ENCODE measurements at places on chromosomes 3 and 15.

GRCh38 chr15:39746176-39746575, 36.5 kb downstream of the FSIP1 start:
- DNase-seq, result no peak

DNA sequence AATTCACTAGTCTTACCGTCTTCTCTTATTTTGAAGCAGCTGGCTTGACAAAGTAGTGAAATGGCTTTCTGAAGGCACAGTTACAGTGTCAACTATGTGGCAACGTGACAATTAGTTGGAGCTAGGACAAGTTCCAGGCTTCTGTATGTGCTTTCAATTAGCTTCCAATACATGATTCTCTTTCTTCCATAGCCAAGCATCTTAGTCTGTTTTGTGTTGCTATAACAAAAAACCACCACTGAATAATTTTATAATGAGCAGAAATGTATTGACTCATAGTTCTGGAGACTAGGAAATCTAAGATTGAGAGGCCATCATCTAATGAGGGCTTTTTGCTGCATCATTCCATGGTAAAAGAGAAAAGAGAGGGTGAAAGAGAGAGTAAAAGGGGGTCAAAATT, 365.1 kb upstream of the PLSCR5 start:
- no peak for DNase-seq

GRCh38 chr3:40185029-40185695, 124.3 kb upstream of the EIF1B start:
- no peak for DNase-seq

GRCh38 chr3:111238885-111239284, 167.3 kb downstream of the NECTIN3 start:
- DNase-seq, result no peak

- no peak for DNase-seq
These were observed 35.3 kb downstream of the ANXA2 start for GRCh38 chr15:60362321-60363086.

- no peak for DNase-seq
These were observed 313.0 kb upstream of the COL8A1 start for GRCh38 chr3:99325402-99325801.

DNA sequence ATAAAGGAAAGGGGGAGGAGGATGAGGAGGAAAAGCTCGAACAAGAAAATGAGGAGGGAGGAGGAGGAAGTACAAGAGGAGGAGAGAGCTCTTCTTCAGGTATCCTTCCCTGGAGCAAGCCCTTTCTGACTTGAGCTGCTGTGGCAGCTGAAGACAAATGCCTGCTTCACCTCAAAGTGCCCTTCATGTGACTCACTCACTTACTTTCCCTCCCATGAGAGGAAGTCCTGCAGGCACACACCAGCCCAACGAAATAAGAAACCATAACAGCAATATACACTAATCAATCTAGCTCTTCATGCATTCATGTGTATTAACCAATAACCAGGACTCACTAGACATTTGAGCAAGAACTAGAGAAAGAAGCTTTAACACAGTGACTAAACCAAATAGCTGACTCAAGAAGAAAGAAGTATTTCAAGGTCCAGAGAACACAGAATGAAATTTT, 251.9 kb downstream of the IGSF11 start:
- DNase-seq, result no peak

GRCh38 chr3:23270423-23270822, 67.3 kb downstream of the UBE2E2 start:
- DNase-seq, result no peak

GRCh38 chr3:50369012-50369670, 9.8 kb upstream of the TMEM115 start:
- DNase-seq, result no peak

DNA sequence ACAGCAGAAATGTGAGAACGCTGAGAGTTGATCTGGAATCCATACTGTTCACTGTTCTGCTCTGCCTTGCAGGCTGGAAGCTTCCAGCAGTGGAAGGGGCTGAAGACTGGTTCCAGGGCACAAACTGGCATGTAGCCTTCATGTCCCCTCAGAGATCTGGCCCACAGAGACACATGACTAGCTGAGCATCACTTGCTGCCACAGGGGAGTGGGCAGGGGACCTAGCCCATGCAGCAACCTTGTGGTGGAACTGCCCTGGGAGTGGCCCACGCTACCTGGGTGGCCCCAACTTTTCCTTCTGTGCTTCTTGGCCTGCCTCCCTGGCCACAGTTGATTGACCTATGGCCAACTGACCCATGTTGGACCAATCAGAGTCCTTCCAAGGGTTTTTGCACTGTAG, 98.1 kb downstream of the TPRA1 start:
- no peak for DNase-seq

DNA sequence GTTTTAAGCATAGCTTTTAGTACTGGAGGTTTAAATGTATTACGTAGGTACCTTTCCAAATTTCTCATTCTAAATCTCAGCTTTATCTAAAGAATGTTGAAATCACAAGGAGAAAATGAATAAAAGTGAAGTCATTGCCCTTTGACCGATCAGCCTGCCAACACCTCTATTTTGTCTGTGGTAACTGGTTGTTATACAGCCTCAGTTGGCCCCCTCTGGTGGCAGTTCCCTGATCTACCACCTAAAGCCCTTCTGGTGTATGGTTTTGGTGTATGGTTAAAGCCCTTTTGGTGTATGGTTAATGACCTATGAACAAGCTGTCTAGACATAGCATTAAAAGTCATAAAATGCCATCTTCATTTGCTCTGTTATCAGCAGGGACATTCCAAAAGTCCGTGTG, 378.2 kb upstream of the AZI2 start:
- no peak for DNase-seq

DNA sequence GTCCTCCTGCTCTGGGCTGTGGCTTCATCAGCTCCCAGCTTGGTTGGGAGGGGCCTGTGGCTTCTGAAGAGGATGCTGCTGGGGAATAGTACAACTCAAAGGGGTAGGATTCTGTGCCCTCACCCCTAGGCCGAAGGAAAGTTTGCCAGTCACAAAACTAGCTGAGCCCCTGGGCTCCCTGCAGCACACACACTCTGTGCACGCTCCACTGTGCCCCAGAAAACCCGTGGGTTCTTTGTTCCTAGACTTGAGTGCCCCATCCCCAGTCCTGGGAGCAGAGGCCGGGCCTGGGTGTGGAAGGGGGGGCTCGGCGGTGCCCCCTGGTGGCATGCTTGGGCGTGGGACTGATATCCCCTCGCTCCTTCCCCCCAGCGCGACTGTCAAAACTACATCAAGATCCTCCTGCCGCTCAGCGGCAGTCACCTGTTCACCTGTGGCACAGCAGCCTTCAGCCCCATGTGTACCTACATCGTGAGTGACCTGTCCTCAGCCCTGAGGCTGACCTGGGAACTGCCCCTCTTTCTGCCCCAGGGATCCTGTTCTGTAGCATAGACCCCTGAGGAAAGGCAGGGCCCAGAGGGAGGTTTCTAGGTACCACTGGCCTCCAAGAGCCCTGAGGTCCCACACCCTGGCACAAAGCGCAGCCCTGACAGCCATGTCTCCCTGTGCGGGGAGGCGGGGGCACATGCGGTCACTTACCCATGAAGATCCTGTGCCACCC, 14.2 kb downstream of the CIB1 start:
- DNase-seq, result peak; percentile 11

GRCh38 chr3:53122933-53123305, 7.3 kb downstream of the RFT1 start:
- no peak for DNase-seq

DNA sequence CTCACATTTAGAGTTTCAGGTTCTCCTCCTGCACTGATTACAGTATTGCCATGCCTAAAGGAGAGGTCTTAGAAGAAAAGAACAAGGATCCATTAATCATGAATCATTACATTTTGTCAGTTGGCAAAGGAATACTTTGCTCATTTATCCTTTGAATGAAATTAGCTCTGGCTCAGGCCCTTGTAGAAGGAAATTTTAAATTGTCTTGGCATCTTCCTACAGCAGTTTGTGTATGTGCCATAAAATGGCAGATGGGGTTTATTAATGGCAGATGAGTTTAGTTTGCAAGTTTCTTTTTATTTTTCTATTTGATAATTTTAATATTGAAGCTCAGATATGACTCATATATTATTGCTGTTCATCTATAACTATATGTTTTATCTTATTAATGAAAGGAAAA, 181.2 kb upstream of the EPHA3 start:
- no peak for DNase-seq

GRCh38 chr3:197963019-197963637, 3.1 kb downstream of the LMLN start:
- DNase-seq, result no peak

- DNase-seq, result no peak
These were observed 28.0 kb upstream of the TEX9 start for GRCh38 chr15:56337084-56337725.

DNA sequence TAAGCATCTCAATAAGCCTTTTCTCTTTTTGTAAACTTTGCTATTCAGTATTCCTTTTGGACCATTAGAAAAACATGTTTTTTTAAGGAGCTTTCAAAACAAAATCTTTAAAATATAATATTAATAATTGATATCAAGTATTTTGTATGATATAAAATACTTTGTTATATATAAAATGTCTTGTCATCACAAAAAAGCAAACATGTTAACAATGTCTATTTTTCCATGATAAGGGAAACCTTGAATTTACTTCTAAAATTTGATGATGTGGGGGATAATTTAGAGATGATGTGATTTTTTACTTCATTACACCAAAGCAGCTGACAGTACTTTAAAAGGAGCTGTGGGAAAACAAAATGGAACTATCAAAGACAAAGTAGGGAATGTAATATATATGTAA, 887.7 kb downstream of the SI start:
- no peak for DNase-seq

GRCh38 chr3:85710490-85710889, 751.7 kb downstream of the CADM2 start:
- DNase-seq, result no peak

- no peak for DNase-seq
These were observed 172.8 kb downstream of the KCNMB2 start for GRCh38 chr3:178709051-178709450.

- no peak for DNase-seq
These were observed 114.1 kb upstream of the TPM1 start for GRCh38 chr15:62928242-62928999.

DNA sequence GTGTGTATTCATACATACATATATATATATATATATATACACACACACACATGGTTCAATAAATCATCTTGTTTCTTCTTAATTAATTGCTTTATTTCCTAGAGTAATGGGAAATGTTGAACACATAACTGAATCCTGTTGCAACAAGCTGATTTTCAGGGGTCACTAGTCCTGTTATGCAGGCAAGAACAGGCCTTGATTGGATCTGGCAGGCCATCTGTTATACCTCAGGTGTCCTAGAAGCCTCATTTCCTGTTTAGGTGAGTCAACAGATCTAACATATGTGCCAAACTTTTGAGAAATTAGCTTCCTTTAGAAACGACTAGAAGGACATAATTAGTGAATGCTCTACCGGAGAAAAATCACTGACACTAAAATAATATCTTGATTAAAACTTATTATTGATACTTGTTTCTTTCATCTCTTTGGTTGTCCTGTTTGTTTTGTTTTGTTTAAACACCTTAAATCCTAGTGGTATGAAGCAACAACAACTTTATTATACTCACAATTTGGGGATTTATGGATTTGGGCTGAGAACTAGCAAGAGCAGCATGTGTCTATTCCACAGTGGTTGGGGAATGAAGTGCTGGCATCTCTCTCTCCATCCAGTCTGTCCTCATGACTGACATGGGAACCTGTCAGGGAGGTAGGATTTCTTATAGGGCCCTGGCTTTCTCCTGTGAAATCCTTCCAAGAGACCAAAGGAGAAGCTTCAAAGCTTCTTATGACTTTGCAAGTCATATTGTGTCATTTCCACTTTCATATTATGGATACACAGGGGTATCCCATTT, 552.6 kb downstream of the NSUN3 start:
- DNase-seq, result no peak

- DNase-seq, result no peak
These were observed 35.8 kb downstream of the ANAPC13 start for GRCh38 chr3:134449951-134450350.

DNA sequence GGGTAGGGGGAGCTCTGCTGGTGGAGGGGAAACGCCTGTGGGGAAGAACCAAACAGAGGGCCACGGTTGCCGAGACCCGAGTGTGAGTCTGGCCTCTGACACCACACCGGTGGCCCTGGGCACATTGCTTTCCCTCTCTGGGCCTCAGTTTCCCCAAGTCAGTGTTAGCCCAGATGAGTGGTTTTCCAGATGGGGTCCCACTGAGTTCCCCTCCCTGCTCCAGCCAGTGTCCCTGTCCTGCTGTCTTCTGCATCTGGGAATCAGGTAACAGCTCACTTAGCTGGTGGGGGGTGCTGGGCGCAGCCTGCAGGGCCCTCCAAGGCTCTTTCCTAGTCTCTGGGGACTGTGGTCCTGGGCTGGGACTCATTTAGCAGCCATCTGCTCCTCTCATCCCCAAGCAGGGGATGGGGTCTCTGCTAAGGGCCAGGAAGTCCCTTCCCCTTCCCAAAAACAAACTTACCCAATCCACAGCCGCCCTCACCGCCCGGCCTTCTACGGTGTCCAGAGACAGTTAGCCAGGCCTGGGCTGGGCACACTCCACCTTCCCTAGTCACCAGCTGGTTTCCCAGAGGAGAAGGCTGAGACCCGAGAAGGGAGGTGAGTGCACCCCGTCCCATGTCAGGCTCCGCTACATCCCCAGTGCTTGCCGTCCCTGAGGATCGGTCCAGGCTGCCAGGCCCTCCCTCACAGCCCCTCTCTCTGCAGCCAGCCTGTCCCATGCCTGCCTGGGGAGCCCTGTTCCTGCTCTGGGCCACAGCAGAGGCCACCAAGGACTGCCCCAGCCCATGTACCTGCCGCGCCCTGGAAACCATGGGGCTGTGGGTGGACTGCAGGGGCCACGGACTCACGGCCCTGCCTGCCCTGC, 676 bp downstream of the GP9 start:
- DNase-seq, result no peak

DNA sequence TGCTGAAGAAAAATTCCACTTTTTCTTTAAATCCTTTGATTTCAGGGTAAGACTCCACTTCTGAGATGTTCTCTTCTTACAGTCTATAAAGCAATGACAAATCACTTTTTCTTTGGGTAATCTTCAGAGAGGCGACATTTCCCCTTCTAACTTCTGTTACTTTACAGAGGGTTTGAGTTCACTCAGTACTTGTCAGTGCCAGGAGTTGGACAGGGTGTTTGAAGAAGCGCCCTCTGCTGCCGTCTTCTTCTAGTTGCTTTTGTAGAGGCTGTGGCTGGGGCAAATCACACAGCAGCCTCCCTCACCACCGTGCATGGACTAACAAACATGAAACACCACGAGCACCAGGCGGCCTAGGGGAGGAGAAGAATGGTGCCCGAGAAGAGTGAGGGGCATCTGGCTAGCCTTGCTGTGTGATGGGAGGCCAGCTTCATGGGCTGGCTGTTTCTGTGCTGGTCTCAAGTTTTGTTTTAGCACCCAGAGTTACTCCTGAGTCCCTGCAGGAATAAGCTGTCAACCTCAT, at the start of gene CD80:
TSS of gene CD80 (minus strand) at position 174 of the 523 bp plus-strand sequence. CDS start 1,886 bp downstream, outside the sequence.
- peak; percentile 15 for DNase-seq

- DNase-seq, result no peak
These were observed 8.6 kb downstream of the CHD2 start for GRCh38 chr15:92908713-92909057.

- no peak for DNase-seq
These were observed 20.3 kb downstream of the CSRNP1 start for GRCh38 chr3:39133093-39133490.
